Memory B cell (primary cell): ENCODE measurements at places on chromosomes 12 and 14.

DNA sequence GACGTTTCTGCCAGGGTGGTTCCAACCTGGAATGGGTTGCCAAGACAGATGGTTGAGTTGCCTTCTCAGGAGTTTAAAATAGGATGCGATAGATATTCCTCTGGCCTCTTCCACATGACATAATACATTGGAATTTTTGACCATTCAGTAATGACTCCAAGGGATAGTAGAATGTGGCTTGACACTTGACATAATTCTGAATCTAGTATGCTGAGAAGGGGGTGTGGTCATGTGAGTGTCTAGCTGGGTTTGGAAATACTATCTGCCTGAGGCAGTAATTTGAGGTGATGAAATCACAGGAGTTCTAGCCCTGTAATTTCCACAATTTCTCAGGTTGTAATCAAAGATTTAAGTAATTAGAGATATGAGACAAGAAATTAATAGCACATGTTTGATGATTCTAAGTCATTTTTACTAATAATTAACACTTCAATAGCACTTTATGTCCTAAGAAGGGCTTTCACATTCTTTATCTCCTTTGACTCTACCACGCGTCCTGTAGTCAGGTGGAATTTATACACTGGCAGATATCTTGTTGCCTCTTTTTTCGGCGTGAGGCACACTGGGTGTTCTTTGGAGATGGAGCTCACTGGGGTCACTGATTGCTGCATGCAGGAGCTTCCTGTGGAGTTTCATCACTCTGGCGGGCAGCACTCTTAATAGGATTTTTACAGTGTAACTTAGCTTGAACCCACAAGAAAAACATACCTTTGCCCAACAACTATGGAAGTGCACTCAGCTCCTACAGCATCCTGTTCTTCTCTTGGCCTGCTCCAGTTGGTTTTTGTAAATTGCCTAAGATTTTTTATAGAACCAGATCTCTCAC is 3.2 kb upstream of the AMIGO2 start:
- peaks cover 48% of the 10 kb centered on the region for H3K4me1 ChIP-seq
- no peak overlapping the region for H3K4me3 ChIP-seq
- no peak for DNase-seq
- H3K27me3 ChIP-seq = no peaks in the 10 kb centered on the region
- H3K36me3 ChIP-seq = peaks cover 1% of the 10 kb centered on the region

- peaks cover 20% of the 10 kb centered on the region for H3K4me1 ChIP-seq
- H3K27ac ChIP-seq = peak overlapping the region; percentile 24
- peaks cover 14% of the 10 kb centered on the region for H3K36me3 ChIP-seq
- H3K4me3 ChIP-seq = no peak overlapping the region
These were observed 449.6 kb upstream of the RGS6 start for GRCh38 chr14:71482671-71483070.

GRCh38 chr14:65356327-65356836 is 56.1 kb upstream of the FUT8 start:
- H3K27ac ChIP-seq = peak overlapping the region; percentile 83
- DNase-seq = no peak
- peaks cover 58% of the 10 kb centered on the region for H3K4me1 ChIP-seq
- H3K27me3 ChIP-seq = no peaks in the 10 kb centered on the region

- peaks cover 4% of the 10 kb centered on the region for H3K27me3 ChIP-seq
- no peak overlapping the region for H3K27ac ChIP-seq
- H3K4me1 ChIP-seq = peaks cover 7% of the 10 kb centered on the region
- H3K36me3 ChIP-seq = peaks cover 3% of the 10 kb centered on the region
- no peak for DNase-seq
These were observed 22.5 kb upstream of the PTGDR start for GRCh38 chr14:52244997-52245396.

DNA sequence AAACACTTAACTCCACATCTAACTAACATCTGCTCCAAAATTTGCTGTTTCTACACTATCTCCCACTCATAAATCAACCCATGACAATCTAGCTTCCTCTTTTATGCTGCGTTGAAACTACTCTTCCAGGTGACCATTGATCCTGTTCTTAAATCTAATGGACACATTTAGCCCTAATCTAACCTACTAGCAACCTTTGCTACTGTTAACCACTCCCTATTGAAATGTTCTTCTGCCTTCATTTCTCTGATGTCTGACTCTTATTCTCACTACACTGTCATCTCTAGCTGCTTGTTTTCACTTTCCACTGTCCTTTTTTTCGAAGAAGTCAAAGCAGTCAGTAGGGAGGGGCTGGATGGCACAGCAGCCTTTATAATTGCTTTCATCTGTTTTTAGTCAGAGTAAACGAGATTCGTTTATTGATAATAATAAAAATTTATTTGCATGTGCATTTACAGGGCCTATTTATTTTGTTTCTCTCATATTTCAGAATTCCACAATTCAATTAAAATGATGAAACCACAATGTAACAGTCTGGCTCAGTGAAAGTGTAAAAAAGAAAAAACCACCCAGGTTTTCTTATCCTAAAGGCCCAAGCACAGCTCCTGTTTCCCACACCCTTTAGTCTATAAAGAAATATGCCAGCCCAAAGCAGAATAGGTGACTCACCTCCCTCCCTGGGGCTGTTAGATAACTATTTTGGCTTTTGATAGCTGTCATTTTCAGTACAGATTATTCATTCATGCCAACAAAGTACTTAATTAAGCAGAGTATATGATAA is 44.9 kb downstream of the ATP2B1 start:
- H3K4me1 ChIP-seq = peaks cover 47% of the 10 kb centered on the region
- H3K36me3 ChIP-seq = peaks cover 20% of the 10 kb centered on the region
- H3K4me3 ChIP-seq = peak overlapping the region; percentile 9
- H3K27me3 ChIP-seq = no peaks in the 10 kb centered on the region

DNA sequence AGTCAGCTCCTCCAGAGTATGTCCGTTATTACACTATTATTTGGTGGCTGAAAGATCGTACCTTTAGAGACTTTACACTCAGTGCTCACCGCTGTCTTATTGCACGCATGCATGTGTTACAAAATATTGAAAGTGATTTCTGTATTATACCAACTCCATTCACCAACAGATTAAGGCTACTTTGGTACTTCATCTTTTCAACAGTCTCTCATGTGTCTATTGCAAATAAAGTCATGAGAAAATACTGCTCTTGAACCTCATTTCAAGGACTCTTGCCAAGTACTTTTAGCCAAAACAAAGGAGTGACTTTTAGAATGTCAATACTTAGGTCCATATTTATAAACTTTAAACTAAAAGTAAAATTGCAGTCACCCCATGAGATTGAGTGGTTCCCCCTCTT is 503.6 kb downstream of the TMEM121 start:
- H3K4me3 ChIP-seq = no peak overlapping the region
- no peak overlapping the region for H3K27ac ChIP-seq
- no peaks in the 10 kb centered on the region for H3K4me1 ChIP-seq
- H3K27me3 ChIP-seq = peaks cover 7% of the 10 kb centered on the region
- DNase-seq = no peak

DNA sequence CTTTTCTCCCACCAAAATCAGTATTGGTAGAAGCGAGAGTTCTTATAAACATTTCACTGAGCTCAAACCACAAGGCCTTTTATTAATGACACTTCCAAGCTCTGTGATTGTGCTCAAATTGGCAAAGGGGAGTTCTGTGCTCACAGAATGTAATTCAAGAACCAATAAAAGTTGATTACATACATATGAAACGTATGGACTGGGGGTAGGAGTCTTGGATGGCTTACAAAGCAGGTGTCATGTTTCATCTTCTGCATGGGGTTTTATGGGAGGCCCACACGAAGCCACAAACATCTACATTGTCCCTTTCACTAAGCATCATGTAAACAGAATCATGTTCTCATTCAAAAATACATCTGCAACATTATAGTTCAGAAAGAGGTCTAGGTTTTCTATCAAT is 828.3 kb downstream of the VRK1 start:
- no peaks in the 10 kb centered on the region for H3K36me3 ChIP-seq
- no peak overlapping the region for H3K27ac ChIP-seq
- no peaks in the 10 kb centered on the region for H3K27me3 ChIP-seq
- H3K4me3 ChIP-seq = no peak overlapping the region

DNA sequence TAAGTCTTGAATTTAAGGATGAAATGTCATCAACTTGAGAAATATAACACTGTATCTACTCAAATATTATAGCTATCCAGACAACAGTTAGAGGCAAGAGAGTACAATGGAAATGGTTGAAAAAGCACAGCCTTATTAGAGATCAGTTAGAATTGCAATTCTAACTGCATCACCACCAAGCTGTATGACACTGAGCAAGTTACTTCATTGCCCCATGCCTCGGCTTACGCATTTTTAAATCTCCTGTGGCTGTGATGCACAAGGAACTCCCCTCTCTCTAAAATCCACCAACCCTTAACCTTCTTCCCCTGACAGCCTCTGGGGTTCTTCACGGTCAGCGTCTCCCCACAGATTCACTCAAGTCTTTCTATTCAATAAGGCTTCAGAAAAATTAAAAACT is 75.1 kb downstream of the MED13L start:
- DNase-seq = no peak
- H3K4me3 ChIP-seq = no peak overlapping the region
- peaks cover 32% of the 10 kb centered on the region for H3K4me1 ChIP-seq
- no peaks in the 10 kb centered on the region for H3K27me3 ChIP-seq
- peaks cover 2% of the 10 kb centered on the region for H3K36me3 ChIP-seq

GRCh38 chr14:89425931-89426330 is 8.9 kb upstream of the FOXN3 start:
- peaks cover 15% of the 10 kb centered on the region for H3K4me1 ChIP-seq
- no peaks in the 10 kb centered on the region for H3K36me3 ChIP-seq
- no peaks in the 10 kb centered on the region for H3K27me3 ChIP-seq
- no peak for DNase-seq

DNA sequence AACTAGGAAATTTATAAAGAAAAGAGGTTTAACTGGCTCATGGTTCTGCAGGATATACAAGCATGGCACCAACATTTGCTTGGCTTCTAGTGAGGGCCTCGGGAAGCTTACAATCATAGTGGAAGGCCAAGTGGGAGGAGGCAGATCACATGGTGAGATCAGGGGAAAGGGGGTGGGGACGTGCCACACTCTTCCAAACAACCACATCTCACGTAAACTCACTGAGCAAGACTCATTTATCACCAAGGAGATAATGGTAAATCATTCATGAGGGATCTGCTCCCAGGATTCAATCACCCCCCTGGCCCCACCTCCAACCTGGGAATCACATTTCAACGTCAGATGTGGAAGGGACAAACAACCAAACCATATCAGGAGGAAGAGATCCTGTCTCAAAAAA is 35.8 kb downstream of the NUMB start:
- peaks cover 20% of the 10 kb centered on the region for H3K4me1 ChIP-seq
- peak overlapping the region; percentile 67 for H3K27ac ChIP-seq
- no peak for DNase-seq
